ENCODE measurements at places on chromosomes 7 and 10.

- DNase-seq = no peak
Measured at GRCh38 chr10:16919121-16919982, 102.1 kb upstream of the RSU1 start.

DNA sequence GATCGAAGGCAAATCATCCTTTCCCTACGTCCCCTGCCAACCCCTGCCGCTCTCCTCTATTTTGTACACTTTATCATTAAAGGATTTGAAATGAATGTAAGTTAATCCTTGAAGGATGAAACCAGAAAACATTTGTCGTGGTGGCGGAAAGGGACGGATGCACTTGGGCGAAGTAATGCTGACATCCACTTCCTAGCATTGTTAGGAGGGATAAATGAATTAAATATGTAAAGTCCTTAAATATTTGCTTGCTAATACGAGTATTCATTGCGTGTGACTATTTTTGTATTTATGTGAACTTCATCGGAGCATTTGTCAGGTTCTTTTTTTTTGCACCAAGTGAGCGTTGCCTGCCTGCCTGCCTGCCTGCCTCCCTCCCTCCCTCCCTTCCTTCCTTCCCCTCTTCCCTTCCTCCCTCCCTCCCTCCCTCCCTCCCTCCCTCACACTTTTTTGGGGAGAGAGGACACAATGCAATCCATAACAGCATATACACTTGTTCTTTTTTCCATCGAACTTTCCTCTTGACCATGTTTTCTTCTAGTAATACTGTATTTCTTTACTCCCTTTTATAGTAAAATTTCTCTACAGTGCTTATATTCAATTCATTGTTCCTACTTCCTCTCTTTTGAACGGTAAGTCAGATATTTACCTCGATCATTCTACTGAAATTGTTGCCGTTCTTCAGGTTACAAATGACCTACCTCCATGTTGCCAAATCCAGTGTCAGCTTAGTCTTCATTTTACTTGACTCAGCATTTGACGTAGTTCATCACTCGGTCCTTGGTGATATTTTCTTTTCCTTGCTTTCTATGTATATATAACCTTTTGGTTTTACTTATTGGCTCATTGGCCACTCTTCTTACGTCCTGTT is 831 bp downstream of the CCDC7 start:
- no peak for DNase-seq

DNA sequence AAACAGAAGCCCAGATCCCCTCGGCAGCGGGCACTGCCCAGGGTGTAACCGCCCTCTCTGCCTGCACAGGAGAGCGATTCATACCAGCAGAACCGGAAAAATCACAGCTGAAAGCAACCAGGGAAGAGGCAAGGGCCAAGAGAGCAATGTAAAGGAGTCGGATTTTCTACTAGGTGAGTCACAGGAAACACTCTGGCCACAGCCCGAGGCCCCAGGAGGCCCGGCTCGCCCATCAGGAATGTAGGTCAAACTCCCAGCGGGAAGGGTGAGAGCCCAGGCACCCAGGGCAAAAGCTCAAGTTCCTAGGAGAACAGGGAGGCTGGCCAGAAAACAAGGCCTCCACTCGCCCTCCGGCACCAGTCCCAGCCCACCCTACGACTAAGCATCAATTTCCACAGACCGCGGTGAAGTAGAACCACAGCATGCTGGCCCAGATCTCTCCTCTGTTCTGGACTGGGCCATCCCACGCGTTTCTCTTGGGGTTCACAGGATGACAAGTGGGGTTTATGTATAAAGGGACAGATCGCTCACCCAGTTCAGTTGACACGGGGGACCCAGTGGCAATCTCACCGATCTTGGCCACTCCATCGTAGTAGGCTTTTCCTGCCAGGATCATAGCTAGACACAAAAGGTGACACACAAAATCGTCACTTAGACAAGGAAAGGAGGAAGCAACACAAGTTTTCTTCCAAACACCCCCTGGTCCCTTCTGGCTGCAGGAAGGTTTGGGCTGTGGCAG is 46.2 kb downstream of the BAIAP2L1 start:
- DNase-seq = no peak

- no peak for DNase-seq
Measured at GRCh38 chr7:116966601-116967000, 13.3 kb downstream of the ST7 start.

All from GM13977 (cell line).